ENCODE measurements at places on chromosomes 13 and 19. TPM values are rescaled to one million over a fixed set of nuclear protein-coding genes. Genes with fewer than 3 reads are reported as not detected.

Gene ANKLE1
- 10.7 TPM for total RNA-seq

Gene NANOS3
- total RNA-seq, result 0.90 TPM

Gene PCDH8
- total RNA-seq, result not detected

Gene IGFL3
- not detected for total RNA-seq

DNA sequence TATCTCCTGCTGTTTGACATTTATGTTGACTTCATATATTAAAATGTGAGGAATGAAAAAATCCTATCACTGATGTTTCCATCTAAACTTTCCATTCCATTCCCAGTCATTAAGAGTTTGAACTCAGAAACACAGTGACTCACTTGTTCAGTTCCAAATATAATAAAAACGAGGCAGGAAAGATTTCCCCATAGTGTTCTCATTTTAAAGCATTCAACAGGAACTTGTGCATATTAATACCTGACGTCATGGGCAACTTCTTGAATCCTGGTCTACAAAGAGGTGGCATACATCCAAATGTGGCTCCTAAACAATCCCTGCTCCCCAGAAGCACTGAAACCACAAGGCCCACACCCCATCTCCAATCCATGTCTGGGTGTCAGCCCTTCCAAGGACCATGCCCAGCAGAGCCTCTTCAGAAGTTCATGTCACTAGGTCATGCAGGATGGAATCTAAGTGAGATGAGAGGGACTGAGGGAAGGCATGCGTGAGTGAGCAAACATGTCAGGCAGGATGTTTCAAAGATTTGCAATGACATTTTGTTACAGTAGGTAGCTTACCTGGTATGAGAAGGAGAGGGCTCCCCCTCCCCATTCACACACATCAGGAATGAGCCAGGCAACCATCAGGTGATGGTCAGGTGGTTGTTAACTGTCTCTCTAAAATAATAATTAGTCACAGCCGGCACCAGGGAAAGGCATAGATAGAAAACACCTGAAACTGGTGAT, 9.4 kb upstream of the ERVV-2 start:
- no peak for DNase-seq

- peak; percentile 72 for DNase-seq
Observed at GRCh38 chr19:10568062-10568825, 535 bp downstream of the CDKN2D start.

GRCh38 chr19:46728693-46729339, 11.9 kb upstream of the PRKD2 start:
- peak; percentile 87 for DNase-seq

DNA sequence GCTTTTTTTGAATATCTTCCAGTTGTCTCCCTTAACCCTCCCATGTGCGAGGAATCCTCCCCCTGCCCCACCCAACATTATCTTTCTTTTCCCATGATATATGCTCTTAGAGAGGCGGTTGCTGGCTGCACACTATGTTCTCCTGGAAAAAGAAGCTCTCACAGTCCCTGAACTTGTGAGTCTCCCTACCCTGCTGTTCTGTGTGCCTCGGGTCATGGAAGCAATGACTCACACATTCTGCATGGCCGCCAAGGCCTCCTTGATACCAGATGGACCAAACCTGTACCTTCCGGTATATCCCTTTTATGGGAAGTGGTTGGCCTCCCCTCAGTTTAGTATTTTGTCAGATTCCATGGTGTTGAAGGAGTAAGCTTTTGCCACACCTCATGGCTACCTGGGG, 705.4 kb downstream of the SLITRK6 start:
- DNase-seq, result no peak

DNA sequence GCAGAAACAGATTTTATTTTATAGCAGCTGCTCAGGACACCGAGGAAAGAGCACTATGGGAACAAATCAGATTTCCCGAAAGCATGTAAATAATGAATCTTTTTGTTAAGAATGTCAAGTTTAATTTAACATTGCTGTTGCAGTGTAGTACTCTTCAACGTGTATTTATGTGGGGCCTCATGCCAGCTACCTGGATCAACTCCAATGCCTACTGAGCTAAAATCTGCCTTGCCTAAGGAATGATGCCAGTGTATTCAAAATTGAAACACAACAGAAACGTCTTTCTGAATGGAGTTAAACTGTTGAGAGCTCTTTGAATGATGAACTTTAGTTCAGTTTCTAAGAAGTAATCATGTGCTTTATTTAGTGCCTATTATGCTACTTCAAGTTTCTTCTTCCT, 1379.8 kb upstream of the ATXN8OS start:
- DNase-seq, result no peak

GRCh38 chr19:6127716-6128335, 7.6 kb upstream of the ACSBG2 start:
- no peak for DNase-seq

DNA sequence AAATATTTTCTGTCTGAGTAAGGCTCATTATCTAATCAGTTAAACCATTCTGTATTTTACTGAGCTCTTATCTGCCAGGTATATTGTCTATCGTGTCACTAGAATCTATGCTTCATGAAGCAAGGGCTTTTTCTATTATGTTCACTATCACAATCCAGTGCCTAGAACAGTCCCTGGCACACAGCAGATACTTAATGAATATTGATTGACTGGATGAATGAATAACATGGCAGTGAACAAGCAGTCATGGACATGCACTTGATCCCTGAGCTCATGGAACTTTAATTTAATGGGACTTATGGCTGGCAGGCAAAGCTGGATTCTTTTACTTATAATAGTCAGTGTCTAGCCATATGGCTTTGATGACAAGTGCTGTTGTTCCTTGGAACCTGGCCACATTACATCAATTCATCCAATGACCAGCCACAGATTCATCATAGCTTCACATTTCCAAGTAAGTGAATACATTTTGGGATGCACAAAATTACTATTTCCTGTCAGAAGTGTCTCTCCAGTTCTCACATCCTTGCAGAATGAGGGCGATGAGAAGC, 214.8 kb downstream of the COG6 start:
- no peak for DNase-seq

- no peak for DNase-seq
Observed at GRCh38 chr19:10625762-10626138, 397 bp downstream of the SLC44A2 start.

DNA sequence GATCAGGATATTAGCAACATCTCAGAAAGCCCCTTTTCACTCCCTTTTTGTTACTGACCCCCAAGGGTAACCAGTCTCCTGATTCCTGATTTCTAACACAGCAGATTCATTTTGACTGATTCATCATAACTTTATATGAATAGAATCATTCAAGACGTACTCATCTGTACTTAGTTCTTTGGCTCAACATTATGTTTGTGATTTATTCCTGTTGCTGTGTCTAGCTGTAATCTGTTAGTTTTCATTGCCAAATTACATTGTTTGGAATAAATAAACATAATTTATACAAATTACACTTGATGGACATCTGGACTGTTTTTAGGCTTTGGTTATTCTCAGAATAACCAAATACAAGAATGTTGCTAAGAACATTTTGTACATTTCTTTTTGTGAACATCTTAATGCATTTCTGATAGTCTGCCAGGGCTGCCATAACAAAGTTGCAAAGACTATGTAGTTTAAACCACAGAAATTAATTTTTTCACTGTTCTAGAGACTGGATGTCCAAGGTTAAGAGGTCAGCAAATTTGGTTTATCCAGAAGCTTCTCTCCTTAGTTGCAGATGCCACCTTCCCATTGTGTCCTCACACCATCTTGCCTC, 62.8 kb upstream of the EDNRB start:
- DNase-seq, result no peak
